ENCODE measurements at places on chromosomes 6 and 20. TPM values are rescaled to one million over a fixed set of nuclear protein-coding genes. Genes with fewer than 3 reads are reported as not detected.

GRCh38 chr6:39840781-39841180 lies 48.6 kb downstream of the DAAM2 start:
- DNase-seq, result no peak

GRCh38 chr6:116763906-116764628 lies 1.5 kb downstream of the FAM162B start:
- DNase-seq, result no peak

GRCh38 chr6:9138936-9139335 lies 703.6 kb upstream of the SLC35B3 start:
- no peak for DNase-seq

Gene SLC35F1
- total RNA-seq, result 10.0 TPM

All from H1 (cell line).